ENCODE measurements at places on chromosomes 2 and 18.

DNA sequence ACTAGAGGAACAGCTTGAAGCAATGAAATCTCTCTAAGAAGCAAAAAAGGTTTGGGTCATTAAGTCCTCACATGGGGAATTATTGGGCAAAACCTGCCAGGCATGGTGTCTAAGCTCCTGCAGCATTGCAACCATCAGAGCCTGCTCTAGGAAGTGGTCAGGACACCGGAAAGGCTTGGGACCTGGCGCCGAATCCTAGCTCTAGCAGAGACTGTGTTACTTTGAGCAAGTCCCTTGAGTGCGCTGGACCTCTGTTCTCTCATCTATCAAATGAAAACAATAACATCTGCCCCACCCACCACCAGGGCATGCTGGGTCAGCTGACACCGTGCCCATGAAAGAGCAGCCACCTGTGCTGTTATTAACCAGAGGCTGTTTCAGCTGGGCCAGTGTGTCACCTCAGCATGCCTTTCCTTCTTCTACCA is 6.3 kb downstream of the TMEM127 start:
- no peak for DNase-seq

- DNase-seq, result no peak
These were observed 95.1 kb upstream of the COPS8 start for GRCh38 chr2:236990552-236990951.

DNA sequence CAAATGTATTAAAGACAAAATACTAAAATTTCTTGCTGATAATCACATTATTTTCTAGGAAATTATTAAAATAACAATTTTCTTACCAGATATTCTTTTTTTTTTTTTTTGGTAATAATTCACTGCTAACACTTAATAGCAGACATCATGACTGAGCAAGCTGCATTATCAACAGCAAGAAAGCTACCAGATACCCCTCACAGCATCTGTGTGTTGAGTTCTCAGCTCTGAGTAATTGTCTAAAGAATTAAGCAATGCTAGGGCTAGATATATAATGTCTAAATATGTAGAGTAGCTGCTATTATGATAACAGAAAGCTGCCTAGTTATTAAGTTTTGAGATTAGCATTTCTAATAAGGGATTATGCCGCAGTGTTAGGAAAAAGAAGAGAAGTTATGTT is 754.3 kb upstream of the PKDCC start:
- no peak for DNase-seq

- no peak for DNase-seq
These were observed 39.5 kb downstream of the CYTIP start for GRCh38 chr2:157404363-157404762.

DNA sequence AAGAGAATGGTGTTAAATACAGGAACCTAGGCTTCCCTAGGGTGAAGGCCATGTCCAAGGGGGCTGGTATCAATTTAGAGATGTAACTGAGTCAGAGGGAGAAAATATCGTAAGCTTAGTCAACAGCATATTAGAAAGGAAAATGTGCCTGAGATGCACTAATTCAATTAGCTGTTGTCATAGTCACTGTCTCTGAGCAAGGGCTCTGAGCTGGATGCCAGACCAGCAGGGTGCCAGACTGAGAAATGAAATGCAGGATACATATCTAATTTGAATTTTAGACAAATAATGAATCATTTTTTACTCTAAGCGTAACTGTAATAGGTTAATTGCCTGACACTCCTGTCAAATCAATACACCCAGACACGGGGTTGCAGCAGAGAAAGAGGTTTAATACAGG is 11.4 kb upstream of the SLC35F6 start:
- no peak for DNase-seq

DNA sequence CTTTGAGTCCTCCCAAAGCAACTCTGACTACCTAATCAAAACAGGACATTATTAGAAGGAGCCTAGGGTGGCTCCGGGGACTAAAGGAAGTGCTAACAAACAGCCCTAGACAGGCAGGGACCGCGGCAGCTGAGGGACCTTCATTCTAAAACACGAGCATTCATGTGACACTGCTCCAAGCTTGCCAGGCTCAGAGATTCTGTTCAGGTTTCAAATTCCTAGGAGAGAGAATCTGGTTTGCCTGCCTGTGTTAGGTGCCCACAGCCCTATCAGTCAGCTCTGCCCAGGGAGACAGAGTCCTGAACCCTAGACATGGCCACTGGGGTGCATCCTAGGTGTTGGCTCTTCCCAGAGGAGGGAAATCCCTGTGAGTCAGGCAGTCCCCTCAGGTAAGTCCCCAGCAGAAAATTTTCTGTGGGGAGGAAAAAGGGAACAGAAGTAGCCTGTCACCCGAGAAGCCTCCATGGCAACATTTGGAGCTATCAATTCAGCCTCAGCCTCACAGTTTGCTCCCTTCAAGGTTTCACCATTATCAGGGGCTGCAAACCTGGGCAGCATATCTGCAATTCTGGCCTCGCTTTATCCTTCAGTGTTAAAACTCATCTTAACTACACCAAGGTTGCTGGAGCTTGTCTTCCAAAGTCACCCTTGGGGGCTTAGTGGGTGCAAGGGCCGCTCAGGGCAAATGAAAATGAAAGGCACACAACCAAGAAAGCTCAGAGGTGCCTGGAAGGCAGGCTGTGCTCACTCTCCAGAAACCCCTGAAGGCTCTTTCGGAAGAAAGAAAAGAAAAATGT is 28.6 kb downstream of the PCBP1 start:
- DNase-seq, result no peak

DNA sequence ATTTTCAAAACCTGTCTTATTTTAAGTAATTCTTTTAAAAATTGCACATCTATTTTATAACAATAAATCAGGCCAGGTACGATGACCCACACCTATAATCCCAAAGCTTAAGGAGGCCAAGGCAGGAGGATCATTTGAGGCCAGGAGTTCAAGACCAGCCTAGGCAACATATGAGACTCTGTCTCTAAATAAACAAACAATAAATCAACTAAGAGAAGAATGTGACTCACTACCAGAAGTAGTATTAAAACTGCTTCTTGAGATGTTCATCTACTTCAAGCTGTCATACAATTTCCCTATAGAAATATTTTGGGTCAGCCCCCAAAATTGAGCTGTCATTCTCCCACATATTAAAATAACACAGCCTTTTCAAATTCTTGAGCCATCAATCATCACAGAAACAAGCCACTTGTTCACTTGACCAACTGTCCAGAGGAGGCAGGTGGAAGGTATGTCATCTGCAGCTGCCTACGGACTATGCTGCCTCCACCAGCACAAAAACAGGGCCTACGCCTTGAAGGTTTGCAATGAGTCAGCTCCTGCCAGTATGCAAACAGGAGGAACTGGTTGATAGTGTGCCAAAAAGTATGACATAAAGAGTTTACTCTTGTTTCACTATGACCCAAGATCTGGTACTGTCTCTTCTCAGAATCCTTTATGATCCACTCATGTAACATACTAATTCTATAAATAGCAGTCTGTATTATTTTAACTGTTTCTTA is 33.6 kb downstream of the KIDINS220 start:
- DNase-seq, result no peak

DNA sequence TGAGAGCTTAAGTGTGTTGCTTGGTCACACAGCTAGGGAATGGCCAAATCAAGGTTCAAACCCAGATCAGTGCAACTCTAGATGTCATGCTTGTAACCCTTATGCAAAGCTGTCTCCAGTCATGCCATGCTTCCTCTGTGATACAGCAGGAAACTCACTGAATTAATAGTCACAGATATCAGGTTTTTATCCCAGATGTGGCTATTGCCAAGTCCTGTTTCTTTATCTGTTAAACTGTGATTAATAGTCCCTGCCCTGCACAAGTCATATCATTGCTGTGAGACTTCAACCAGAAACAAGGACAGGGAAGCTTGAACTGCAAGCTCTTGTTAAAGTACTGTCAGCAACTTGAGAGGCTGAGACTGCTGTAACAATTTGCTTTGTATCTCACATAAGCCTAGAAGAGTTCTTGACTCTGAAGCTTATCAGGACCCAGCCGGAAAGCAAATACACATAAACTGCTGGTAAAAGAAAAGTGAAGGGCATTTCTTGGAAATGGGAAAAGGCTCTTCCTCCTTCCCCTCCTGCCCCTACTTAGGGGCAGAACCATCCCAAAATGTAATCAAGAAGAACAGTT is 609.0 kb downstream of the DCC start:
- no peak for DNase-seq

- DNase-seq, result no peak
These were observed 92.7 kb downstream of the FAM210A start for GRCh38 chr18:13633700-13634099.

DNA sequence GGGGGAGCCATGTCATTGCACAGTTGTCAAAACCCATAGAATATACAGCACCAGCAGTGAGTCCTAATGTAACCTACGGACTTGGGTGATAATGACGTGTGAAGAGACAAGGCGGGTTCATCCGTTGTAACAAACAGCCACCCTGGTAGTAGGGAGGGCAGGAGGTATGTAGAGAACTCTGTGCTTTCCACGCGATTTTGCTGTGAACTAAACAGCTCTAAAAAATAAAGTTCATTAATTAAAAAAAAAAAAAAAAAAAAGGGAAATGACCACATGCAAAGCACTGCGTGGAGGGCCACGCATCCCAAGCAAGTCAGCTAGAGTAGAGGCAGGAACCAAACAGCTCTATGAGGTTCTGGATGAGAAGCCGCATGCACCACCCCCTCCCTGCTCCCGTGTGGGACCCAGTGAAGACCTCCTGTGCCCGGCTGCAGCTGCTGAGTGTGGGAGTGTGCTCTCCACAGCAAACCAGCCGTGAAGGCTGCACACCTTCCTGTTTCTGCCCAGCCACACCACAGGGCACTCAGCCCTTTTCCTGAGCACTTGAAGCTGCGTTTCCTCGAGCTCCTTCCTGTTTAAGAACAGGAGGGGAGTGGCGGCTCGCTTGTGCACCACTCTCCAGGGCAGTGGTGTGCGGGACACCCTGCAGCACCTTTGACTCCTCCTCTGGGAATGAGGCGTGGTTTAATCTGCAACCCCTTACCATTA is 65.6 kb downstream of the ODC1 start:
- DNase-seq, result peak; percentile 43

- no peak for DNase-seq
These were observed 288.9 kb upstream of the ETAA1 start for GRCh38 chr2:67108231-67108630.

GRCh38 chr2:1658394-1659151 is 85.7 kb downstream of the PXDN start:
- no peak for DNase-seq

DNA sequence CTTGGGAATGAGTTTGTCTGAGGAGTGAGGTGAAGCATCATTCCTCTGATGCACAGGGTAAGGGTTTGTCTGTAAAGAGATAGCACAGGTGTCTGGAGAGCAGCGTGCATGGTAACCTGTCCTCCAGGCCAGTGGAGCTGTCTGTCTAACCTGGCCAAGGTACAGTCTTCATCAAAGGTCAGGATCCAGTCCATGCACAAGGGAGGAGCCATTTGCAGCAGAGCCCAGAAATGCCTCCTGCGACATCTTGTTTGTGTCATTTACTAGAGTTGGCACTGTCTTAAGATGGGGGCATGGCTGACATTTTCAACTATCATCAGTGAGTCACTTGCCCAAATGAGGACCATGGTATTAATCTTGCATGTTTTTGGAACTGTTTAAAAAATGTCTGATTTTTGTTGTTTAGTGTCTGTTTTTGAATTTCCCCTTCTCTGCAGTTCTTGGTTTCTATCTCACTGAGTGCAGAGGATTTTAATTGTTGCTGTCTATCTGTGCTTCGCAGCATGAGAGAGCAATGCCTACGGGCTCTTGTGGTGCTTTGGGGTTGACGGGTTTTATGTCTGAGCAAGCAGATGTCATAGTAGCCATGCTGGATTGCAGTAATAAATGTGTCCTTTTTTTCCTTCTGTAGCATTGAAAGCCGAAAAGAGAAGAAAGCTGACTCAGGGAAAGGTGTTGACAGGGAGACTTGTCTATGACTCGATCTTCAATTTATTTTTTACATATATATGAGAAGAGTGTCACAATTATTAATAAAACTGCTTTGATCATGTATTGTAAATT is 91.3 kb downstream of the DPP4 start:
- no peak for DNase-seq

DNA sequence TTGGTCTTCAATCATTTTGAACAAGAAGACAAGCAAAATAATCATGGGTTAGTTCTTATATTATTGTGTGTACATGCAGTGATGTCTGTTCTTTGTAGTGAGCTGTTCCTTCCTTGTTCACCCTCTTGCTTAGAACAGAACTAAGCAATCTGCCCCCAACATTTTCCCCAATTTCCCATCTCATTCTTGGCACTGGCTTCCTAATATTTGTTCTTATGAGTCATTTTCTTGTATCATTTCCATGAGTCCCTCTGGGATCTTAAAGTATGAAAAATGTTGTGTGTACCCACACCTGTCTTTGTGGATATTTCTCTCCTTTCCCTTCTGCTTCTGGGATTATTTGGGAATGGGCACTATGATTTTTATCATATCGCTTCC is 3.5 kb upstream of the IL1B start:
- DNase-seq, result no peak

All from nephron progenitor cell (in vitro differentiated cells).